GM13977 (cell line): ENCODE measurements at places on chromosomes 16 and 17.
A peak's percentile ranks its signal among the peaks of the same experiment; 100 is the strongest.

GRCh38 chr17:10107316-10108165, 90.9 kb downstream of the GAS7 start:
- DNase-seq = no peak

DNA sequence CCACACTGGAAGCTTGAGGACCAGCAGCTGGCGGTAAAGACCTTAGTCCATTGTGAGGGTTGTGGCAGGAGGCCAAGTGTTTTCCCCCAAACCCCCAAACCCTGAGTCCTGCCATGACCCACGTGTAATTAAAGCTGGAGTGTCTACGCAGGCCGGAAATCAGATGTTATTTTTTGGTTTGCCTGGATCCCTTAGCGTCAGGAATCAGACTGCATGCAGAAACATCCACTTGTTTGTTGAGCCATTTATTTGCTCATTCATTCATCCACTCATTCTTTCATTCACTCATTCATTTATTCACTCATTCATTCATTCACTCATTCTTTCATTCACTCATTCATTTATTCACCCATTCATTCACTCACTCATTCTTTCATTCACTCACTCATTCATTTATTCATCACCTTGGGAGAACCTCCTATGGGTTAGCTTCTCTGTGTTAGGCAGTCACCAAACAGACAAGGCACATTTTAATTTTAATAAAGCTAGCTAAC, 313.1 kb downstream of the MAF start:
- no peak for DNase-seq

DNA sequence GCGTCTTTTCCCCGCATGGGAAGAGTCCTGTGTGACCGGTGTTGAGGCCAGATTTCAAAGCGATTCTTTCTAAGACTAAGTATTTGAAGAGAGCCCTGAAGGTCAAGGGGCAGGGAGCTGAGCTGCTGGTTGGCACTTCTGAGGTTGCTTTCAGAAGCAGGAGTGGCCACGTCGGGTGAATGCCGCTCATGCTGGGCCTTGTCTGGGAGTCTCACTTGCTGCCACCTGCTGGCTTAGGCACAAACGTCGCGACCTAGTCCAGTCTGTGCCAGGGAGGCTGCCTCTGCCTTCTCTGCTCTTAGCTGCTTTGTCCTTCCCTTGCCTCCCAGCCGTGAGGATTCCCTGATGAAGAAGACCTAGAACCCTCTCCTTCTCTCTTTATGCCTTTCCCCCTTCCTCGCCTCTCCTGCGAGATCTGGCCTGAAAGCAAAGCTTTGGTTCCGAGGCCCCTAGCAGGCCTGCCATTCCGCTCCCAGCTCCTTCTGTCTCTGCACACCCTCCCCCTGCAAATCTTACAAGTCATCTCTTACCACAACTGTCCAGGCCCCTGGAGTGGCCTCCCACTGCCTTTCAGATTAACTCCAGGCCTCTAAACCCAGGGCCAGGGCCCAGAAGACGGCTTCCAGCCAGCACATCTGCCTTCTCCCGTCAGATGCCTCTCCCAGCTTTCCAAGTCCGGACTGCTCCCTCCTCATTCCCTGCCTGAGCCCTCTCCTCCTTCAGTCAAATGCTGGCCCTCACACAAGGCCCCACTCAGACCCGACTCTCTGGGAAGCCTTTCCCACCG, 11.4 kb downstream of the CTNS start:
- peak; percentile 67 for DNase-seq

DNA sequence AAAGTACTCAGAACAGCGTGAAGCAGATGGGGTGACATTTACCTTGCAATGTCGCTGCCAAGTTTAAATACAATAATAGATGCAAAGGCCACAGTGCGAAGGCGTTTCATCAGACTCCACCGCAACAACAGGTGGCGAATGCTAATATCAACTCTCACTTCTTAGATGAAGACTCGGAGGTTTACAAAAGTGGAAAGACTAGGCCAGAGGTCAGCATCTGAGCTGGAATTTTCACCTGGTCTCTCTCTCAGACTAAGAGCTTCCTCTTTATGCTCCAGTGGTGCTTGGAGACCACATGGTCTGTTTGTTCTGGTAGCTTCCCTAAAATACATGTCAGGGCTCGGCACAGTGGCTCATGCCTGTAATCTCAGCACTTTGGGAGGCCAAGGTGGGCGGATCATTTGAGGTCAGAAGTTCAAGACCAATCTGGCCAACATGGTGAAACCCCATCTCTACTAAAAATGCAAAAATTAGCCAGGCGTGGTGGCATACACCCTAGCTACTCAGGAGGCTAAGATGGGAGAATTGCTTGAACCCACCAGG, 169.1 kb downstream of the XYLT1 start:
- peak; percentile 76 for DNase-seq

- no peak for DNase-seq
Observed at GRCh38 chr17:73357318-73357717, 45.5 kb upstream of the CDC42EP4 start.

DNA sequence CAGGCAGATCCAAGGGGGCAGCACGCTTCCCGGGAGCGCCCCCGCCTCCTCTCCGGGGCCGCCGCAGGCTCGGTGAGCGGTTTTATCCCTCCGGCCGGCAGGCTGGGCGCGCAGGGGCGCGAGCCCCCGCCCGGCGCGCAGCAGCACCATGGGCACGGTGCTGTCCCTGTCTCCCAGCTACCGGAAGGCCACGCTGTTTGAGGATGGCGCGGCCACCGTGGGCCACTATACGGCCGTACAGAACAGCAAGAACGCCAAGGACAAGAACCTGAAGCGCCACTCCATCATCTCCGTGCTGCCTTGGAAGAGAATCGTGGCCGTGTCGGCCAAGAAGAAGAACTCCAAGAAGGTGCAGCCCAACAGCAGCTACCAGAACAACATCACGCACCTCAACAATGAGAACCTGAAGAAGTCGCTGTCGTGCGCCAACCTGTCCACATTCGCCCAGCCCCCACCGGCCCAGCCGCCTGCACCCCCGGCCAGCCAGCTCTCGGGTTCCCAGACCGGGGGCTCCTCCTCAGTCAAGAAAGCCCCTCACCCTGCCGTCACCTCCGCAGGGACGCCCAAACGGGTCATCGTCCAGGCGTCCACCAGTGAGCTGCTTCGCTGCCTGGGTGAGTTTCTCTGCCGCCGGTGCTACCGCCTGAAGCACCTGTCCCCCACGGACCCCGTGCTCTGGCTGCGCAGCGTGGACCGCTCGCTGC, 832 bp downstream of the CDK5R1 start:
- peak; percentile 69 for DNase-seq

- no peak for DNase-seq
Observed at GRCh38 chr16:31508706-31509195, 560 bp upstream of the RUSF1 start.

DNA sequence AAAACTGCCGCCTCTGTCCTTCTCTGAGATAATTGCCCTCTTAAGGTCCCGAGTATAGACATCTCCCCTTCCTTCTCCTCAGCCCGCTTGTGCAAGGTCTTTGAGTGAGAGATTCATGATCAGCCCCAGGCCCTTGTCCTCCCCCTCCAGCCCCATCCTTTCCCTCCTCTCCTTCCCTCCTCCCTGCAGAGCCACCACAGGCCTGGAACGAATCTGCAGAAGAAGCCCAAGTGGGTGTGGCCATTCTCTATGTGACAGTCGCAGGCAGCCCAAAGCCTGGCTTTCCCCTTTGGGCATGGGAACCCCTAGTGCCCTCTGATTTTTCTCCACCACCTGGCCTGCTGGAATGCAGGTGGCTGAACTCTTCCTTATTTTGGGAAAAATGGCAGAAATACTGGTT, 7.2 kb upstream of the NDRG4 start:
- no peak for DNase-seq

- no peak for DNase-seq
Observed at GRCh38 chr17:74935585-74936469, at the start of gene OTOP3. OTOP3 (plus strand) TSS chr17:74935898; CDS start chr17:74935922, 24 bp downstream.

- DNase-seq = no peak
Observed at GRCh38 chr17:58248955-58249269, 10.5 kb downstream of the LPO start.

- no peak for DNase-seq
Observed at GRCh38 chr16:70793851-70794502, 7.0 kb downstream of the VAC14 start.

- DNase-seq = no peak
Observed at GRCh38 chr16:8867932-8868415, 832 bp downstream of the CARHSP1 start.

DNA sequence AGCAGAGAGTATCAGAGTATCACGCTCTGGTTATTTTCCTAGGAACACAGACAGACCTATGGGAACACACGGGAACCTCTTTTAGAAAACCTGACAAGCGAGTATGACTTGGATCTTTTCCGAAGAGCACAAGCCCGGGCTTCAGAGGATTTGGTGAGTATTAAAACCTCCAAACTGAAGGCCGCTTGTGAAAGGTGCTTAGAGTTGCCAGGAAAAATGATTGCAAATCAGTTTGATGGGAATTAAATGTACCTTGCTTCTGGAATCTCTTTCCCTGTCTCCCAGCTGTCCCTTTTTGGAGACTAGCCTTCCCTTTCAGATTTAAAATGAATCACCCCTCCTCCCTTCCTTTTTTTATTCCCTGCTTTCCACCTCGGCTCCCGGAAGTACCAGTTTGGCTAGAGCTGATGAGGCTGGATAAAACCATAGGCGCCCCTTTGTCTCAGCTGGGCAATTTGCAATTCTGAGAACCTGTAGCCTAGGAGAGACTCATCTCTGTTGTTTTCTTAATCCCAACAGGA, 27.3 kb downstream of the KAT7 start:
- no peak for DNase-seq

- no peak for DNase-seq
Observed at GRCh38 chr16:28258567-28258966, 33.8 kb upstream of the SBK1 start.

- peak; percentile 17 for DNase-seq
Observed at GRCh38 chr17:12877953-12878669, 88.8 kb downstream of the ARHGAP44 start.
